ENCODE measurements at places on chromosomes 12 and 14.
A peak's percentile ranks its signal among the peaks of the same experiment; 100 is the strongest.

- no peak for DNase-seq
Measured at GRCh38 chr12:53174881-53175491, 5.5 kb upstream of the ZNF740 start.

DNA sequence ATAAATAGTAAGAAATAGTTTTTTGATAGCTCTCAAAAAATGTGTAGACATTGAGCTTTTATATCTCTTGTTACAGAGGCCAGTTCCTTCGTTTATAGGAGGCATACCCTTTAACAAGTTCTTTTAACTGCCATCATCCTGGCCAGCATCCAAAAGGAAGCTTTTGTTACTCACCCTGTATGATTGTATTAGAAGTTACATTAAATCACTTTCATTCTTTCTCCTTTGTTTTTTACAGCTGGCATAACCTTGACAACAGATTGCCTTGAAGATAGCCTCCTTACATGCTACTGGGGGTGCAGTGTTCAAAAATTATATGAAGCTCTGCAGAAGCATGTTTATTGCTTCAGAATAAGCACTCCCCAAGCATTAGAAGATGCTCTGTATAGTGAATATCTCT is 20.1 kb downstream of the CGRRF1 start:
- no peak for DNase-seq

- no peak for DNase-seq
Measured at GRCh38 chr12:71752891-71753290, 1.8 kb upstream of the RAB21 start.

DNA sequence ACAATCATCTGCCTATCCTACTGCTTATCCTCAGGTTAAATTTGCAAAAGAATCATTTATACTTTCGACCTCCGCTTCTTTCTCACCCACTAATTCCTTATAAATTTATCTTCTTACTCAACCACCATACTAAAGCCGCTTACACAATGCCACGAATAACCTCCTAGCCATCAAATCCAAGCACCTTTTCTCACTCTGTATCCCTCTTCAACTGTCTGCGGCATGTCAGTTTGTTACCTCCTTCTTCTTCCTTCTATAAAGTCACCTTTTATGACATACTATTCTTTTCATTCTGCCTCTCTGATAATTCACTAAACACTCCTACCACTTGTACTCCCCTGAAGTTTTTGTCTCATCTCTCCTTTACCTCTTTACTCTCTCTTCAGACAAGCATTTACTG is 66.3 kb downstream of the SEC23A start:
- no peak for DNase-seq

- DNase-seq: no peak
Measured at GRCh38 chr14:86796221-86797074, 1196.5 kb downstream of the GALC start.

GRCh38 chr12:13411287-13411686 is 214.8 kb downstream of the EMP1 start:
- no peak for DNase-seq

GRCh38 chr14:95463171-95463901 is 53.1 kb downstream of the SYNE3 start:
- peak; percentile 21 for DNase-seq

- no peak for DNase-seq
Measured at GRCh38 chr12:97520106-97520505, 57.5 kb downstream of the RMST start.

DNA sequence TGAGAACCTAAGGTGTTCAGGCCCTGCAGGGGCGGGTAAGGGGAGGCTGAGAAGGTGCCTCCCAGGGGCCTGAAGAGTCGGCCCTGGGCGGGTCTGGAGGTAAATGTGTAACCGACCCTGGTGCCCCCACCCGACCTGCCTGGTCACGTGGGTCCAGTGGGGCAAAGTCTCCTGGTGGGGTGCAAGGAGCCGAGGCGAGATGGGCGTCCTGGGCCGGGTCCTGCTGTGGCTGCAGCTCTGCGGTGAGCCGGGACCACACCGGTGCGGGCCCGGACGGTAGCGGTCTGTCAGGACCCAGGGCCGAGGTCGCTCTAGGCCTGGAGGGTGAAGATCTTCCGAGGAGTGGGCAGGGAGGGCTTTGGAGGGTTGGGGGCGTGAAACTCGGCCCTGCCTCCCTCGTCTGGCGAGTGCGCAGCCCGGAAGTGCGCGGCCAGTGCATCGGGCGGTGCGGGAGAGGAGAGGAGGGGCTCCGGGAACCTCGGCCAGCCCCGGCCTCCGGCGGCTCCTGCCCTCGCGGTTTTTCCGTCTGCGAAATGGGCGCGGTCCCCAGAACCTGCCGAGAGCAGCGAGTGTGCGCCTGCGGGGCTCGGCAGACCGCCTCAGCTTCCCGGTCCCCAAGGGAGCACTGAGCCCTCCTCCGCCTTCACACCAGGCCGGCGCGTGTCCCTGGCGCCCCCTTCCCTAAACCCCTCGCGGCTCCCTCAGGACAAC is at the start of gene AMN:
Gene AMN (plus strand): TSS at position 174 of the 711 bp plus-strand sequence. CDS start 26 bp downstream, at position 200.
- DNase-seq: no peak

- DNase-seq: no peak
Measured at GRCh38 chr14:93912782-93913181, 14.4 kb upstream of the FAM181A start.
